Substantia nigra (tissue), 51 donors: ENCODE measurements at places on chromosomes 12 and 14.

DNA sequence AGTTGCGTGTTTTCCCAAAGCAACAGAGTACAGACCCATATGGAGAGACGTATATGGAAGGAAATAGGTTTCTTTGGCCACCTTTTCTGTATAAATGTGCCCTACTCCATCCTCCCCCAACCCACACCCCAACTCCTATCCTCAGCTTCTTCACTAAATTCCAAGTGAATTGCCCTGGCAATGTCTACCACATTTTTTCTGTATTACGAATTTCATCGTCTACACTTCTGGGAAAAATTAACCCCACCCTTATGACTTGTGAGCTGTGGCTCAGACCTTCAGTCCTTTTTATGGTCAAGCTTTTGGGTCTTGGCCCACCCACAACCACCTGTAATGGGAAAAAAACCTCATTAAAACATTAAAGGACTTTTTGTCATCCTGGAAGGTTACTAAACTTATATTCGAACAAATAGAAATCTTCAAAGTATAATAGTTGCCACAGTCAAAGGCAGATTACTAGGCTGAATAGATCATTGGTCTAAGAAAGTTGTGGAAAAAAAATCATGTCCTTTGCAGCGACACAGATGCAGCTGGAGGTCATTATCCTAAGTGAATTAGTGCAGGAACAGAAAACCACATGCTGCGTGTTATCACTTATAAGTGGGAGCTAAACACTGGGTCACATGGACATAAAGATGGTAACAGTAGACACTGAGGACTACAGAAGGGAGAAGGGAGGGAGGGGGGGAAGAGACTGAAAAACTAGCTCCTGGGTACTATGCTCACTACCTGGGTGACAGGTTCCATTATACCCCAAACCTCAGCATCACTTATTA, 15.7 kb upstream of the NFKBIA start:
- DNase-seq = no peak

GRCh38 chr12:54261815-54262402, 18.0 kb downstream of the CBX5 start:
- no peak for DNase-seq

- no peak for DNase-seq
Observed at GRCh38 chr14:57038689-57039088, 228.4 kb upstream of the OTX2 start.

DNA sequence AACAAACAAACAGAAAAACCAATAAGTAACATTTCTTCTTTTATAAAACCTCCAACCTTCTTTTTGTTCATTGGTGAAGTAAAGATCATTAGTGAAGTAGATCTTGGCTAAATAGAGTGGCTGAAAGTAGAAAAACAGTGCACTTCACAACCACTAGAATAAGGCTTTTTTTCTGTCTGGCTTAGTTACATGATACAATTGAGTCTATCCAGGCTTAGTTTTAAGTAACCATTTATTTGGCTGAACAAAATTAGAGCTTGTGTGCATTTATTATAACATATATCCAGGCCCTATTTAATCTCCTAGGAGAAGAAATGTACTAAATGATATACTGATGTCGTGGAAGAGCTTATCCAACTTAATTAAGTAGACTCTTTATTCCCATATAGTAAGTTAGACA, 65.8 kb upstream of the STK38L start:
- no peak for DNase-seq

DNA sequence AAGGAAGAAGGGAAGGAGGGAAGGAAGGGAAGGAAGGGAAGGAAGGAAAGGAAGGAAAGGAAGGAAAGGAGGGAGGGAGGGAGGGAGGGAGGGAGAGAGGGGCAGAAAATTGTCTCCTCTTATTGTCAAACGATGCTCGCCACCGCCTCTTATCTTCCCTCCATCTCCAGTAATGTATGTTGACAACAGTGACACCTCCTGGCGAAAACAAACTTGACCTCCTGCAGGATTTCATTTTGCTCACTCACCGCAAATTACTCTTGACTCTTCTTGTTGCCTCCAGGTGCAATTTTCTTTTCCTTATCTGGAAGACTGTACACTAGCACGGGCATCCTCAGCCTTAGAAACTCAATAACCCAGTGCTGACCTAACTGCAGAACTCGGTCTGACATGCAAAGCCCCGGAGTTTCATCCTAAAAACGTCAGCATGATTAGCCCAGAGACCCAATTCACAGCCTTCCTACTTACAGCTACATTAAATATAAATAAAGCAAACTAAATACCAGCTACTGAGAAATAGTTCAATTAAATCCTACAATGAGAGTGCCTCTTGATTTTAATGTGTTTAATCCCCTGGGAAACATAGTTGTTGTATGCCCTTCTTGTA, 512.4 kb upstream of the TMPO start:
- no peak for DNase-seq

GRCh38 chr12:21912318-21912717, 28.9 kb downstream of the ABCC9 start:
- no peak for DNase-seq

- no peak for DNase-seq
Observed at GRCh38 chr12:107788281-107788680, 13.8 kb downstream of the ASCL4 start.

GRCh38 chr14:60273956-60274355, 24.9 kb downstream of the PPM1A start:
- no peak for DNase-seq

DNA sequence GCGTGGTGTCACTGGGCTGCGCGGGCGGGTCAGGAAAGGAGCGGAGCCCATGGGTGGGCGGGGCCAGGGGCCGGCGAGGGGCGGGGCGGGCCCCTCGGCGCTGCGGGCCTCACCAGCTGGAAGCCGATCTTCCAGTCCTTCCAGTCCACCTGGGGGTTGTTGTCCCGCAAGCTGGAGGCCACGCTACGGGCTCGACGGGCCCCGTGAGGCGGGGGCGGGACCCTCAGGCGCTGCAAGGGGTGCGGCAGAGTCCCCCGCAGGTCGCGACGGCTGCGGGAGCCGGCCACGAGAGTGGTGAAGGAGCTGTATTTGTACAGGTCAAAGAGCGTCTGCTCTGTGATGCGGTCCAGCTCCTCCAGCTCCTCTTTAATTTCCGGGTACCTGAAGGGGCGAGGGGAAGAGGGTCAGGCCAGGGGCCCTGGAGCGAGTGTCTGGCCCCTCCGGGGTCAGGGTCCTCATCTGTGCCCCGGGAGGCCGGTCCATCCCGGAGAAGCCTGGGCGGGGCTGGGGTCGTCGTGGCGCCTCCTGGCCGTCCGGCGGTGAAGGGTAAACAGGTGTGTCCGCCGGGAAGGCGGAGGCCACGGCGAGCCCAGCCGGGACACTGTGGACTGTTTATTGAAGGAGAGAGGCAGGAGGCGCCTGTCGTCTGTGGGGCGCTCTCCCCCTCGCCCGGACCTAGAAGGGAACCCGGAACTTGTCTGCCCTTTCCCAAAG, 11.9 kb downstream of the SCNN1A start:
- no peak for DNase-seq

GRCh38 chr14:41785696-41786095, 179.0 kb downstream of the LRFN5 start:
- DNase-seq = no peak

GRCh38 chr12:132064631-132065030, 79.5 kb downstream of the DDX51 start:
- no peak for DNase-seq

DNA sequence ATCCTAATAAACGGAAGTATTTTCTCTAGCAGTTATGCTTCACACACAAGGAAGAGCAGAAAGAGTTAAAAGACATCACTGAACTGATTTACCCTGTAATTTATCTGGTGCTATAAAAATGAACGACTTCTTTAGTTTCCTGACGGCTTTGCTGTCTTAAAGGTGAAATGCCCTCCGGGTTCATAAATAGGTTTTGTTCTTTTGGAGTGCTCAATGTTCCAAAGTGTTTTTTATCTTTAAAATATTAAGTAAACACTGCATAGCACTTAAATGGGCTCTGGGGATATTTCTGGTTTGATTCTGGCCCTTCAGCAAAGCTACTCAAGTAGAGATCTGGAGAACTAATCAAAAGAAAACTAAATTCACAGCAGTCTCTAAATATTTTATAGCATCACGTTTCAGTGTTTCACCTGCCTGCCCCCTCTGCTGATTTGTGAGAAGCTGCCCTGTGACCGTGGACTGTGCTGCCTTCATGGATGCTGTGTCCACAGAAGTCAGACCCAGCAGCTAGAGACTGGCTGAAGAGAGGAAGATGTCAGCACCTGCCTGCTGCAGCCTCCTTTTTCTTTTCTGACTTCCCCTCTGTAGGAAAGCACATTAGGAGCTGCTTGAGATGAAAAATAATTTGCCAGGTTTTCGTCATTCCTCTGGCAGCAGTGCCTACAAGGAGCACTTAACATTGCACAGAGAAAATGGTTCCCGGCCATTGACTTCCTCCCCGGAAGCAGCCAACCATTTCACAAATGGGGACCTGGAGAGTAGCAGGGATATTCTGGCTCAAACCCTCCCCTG, 205.1 kb upstream of the FSCB start:
- DNase-seq = no peak

DNA sequence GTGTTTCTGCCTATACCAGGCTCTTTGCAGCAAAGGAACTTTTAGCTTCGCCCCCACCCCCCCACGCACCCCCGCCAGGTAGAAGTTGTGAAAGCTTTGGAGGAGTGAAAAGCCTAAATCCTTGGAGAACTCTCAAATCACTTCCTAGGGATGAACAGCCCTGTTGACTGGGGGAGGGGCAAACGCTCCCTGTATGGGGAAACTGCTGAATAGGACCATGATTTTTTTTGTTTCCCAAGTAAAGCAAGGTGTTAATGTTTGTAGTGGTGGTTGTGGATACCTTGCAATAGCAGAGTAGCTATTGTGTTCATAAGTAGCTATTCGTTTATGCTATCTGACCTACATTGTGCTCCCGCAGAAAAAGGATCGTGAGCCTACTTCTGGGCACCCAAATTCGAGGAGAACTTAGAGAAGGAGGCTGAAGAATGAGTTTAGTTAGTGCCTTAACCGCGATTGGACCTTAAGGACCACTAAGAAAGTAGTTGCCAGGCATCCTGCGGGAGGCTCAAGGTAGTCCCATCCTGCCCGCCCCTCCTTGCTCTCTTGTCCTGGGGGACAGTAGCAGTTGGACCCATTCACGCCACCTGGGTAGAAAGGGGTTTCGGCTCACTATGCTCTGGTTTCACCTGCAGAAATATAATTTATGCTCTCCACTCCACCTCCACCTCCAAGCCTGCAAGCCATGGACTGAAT, 901 bp upstream of the NFKBIA start:
- DNase-seq = peak; percentile 14

DNA sequence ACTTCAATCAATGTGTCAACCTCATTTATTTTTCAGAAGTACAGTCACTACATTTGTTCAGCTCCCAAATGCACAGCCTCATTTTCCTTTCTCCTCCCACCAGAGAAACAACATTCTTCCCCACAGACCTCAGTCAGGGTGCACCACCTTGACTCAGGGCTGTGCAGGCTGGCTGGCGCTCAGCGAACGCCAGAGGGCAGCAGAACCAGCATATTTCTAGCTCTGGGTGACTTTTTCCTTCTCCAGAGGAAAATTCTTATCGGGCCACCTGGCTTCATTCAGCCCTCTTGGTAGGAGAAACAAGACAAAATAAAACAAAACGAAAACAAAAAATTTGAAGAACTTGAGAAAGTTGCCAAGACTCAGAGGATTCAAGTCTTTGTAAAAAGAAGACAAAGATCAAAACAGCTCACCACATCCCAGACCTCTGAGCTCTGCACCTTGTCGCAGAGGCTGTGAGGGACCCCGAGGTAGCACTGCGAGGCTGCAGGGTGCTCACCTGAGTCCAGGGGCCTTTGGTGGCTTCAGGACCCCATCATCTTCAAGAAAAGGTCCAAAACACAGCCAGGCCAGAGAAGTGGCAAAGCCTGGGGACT, 33.7 kb downstream of the PAH start:
- DNase-seq = no peak

GRCh38 chr12:122106843-122107242, 28.3 kb downstream of the MLXIP start:
- no peak for DNase-seq

DNA sequence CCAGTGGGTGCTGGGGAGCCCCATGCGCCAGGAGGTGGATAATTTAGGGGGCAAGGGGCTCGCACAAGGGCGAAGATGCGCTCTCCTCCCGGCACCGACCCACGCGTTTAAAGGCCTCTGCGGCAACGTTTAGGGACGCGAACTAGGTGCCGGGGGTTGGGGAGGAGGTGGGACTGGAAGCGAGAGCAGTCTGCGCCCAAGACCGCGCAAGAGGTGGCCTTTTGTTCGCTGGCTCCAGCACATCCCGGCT, 1.3 kb downstream of the SLC38A1 start:
- no peak for DNase-seq

DNA sequence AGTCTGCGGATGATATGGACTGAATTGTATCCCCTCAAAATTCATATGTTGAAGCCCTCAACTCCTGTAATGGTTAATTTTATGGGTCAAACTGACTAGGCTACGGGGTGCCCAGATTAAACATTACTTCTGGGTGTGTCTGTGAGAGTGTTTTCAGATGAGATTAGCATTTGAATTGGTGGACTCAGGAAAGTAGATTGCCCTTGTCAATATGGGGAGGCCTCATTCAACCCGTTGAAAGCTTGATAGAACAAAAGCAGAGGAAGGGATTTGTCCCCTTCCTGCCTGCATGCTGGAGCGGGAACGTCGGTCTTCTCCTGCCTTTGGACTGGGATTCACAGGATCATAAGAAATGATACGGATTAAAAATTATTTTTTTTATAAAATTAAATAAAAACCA, 84.5 kb downstream of the BBS10 start:
- DNase-seq = no peak

DNA sequence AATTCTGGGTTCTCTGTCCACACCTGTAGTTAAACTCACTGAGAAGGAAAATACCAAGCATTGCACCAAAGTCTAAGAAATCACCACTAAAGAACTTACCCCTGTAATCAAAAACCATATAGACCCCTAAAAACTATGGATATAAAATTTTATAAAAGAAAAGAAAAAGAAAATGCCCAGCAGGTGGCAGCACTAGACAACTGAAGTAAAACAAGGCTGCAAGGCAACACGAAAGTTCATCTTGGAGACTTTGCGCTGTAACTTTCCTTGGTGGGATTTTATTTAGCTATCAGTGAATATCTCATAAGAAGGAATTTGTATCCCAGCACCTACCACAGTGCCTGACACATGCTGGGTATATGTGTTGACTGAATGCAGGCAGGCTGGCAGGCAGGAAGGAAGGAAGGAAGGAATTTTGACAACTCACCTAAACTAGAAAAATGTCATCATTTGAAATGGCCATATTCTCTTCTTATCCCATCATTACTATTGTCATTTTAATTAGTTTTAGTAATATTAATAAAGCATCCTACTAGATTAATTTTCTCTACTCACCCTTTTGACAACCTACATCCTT, 68.2 kb upstream of the ETV6 start:
- peak; percentile 25 for DNase-seq

GRCh38 chr12:46794593-46795190, 31.1 kb downstream of the SLC38A4 start:
- no peak for DNase-seq

- DNase-seq = no peak
Observed at GRCh38 chr14:68596211-68596610, 196.7 kb downstream of the ZFP36L1 start.

GRCh38 chr12:113075137-113075683, 18.7 kb downstream of the DTX1 start:
- DNase-seq = no peak
